ENCODE measurements at places on chromosomes 3 and 15. TPM values are rescaled to one million over a fixed set of nuclear protein-coding genes. Genes with fewer than 3 reads are reported as not detected.

GRCh38 chr15:47503876-47504275 is 213.4 kb upstream of the SEMA6D start:
- no peak for DNase-seq

- DNase-seq, result no peak
These were observed 63.1 kb downstream of the ITGA11 start for GRCh38 chr15:68368731-68369435.

DNA sequence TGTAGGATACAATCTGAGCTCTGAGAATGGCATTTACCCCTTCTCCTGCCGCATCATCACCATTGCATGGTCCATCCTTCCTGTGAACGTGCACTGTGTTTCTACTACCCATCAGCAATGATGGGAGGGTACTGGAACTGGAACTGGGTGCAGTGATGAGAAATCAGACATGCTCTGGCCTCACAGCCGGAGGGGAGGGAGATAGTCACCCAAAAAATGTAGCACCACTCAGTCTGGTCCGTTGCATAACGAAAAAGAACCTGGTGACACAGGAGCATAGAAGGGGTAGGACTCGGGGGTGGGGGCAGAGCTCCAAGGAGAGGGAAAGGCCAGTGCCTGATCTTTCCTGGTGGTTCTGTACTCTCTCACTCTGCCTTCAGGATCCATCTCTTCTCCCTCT is 205.0 kb downstream of the RPLP1 start:
- DNase-seq, result no peak

DNA sequence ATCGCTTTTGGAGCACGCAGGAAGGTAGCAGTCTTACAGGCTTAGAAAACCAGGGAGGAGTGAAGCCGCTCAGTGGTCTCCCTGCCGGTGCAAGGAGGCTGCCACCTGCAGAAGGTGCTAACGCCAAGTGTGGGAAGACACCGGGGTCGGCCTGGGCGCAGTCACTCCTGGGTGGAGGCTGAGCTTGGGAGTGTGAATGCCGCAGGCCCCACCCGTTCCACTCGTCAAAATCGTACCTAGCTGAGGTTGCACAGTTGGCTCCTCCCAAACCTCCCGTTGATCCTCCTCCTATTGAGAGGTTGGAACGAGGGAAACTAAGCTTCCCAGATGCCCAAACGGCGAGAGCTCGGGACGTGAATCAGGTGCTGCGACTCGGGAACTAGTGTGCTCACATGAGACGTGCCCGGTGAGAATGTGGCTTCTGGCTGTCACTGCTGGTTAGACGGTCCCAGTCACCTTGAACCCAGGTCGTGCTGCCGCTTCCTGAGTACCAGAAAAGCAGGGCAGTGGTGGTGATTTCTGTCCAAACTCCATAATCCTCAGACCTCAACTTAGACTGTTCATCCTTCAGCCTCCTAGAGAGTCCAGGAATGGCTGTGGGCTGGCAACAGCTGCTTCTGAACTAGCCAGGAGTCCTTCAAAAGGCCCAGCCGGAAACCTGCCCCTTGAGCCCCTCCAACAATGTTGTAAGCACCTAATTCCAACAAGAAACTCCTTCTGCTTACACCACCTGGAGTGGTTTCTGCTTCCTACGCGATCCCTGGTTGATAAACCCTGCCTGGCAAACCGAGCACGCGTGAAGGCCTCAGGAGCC is 156.0 kb downstream of the XXYLT1 start:
- DNase-seq, result no peak

DNA sequence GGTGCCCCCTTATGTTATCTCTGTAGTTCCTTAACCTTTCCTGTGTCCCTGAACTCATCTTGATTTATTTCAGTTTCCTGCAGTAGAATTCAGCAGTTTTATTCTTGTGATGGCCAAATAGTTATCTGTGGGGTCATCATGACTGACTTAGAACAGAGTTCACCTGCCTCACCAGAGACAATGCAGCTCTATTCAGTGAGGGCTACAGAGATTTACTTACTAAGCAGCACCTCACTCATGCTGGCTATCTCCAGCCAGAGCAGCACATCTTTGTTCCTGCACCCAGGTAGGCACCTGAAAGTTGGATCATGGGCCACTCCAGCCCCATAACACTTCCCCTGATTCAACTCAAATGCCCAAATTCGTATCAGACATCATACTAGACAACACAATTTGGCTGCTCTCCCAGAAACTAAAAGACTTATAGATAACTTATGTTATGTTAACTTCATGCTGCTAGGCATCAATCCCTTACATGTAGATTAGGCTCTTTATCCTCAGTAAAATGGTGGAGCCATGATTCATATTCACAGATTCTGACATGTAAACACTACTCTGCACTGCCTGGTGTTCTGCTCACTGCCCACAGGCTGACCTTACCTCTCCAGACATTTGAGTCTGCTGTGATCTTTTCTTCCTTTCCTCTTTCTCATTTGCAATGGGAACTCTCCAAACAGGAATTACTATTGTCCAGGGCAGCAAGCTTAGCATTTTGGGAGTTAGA is 9.3 kb upstream of the GOLGB1 start:
- DNase-seq, result no peak

- no peak for DNase-seq
These were observed 187.5 kb downstream of the DTWD1 start for GRCh38 chr15:49808341-49808740.

The FBXL22 gene
- total RNA-seq, result 0.63 TPM

The AADACL2 gene
- total RNA-seq, result not detected

All from mesothelial cell of epicardium (in vitro differentiated cells).